ENCODE measurements at places on chromosomes 4 and X.

DNA sequence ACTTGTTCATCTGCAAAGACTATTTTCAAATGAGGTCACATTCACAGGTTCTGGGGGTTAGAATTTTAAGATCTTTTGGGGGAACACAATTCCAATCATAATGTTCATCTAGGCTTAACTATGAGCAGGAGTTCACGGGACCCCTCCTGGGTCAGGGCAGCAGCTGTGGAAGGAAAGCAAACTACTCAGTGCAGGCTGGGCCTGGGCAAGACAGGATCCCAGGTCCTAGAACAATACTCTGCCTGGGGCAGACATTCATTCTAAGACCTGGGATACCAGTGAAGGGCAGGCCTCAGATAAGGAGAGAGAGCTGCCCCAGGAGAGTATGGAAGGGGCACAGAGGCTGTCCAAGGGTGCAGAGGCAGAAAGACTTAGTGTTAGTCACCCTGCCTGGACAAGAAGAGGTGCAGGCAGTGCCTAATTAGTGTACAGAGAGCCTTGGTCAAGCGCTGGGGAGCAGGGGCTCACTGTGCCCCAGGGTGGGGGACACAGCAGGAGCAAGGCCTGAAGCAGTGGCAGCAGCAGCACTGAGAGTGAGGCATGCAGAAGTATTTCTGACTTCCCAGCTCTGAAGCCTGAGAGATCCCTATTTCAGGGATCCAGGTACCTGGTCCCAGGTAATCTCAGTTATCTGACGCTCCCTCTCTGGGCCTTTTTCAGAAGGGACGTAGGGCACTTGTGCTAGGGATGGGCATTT lies 123.0 kb upstream of the MAMLD1 start:
- DNase-seq: no peak

- DNase-seq: no peak
Measured at GRCh38 chr4:129359461-129359860, 263.5 kb downstream of the C4orf33 start.

DNA sequence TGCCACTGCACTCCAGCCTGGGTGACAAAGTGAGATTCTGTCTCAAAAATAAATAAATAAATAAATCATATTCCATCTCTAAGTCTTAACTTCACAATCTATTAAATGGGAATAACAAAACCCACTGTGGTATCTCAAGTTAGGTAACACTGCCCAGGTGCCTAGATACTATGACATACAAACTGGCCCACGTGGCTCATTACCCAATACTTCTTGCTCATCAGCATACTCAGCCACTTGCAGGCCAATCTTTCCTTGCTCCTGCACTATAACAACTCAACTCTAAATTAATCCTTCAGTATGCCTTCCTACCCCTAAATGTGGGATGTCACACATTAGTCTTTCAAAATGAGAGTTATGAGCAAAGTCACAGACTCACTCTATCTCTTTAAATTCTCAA lies 230.1 kb downstream of the OPHN1 start:
- no peak for DNase-seq

GRCh38 chrX:19964017-19964710 lies 26.7 kb downstream of the BCLAF3 start:
- no peak for DNase-seq

DNA sequence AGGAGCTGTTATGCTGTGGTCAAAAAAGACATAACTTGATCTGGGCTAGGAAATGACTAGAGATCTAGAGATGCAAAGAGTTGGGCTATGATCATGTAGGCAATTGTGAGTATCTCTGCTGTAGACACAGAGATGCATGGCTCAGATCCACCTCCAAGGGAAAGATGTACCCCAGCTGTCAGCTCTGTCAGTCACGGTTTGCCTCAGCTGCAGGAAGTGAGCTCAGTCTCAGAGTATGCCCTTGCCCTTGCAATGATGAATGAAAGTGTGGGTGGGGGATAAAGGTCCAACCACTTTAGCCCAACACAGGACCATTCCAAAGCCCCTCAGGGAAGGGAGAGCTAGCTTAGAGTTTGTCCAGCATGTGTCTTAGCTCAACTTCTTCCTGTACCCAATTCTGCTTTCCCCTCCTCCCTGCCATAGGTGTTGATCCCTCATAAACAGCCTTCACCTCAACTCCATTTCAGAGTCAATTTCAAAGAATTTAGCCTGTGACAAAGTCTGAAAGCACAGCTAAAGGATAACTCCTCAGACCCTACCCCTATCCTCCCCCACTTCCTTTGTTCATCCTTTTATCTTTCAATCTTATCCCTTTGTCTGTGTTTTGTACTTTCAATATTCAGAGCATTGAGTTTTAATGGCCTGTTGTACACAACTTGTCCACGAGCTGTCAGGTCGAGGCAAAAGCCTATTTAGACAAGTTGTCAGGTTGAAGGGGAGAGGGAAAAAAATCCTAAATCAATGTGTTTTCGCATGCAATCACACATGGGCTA lies 90.6 kb downstream of the MID1IP1 start:
- no peak for DNase-seq

- no peak for DNase-seq
Measured at GRCh38 chrX:20498851-20499635, 232.3 kb upstream of the RPS6KA3 start.

- no peak for DNase-seq
Measured at GRCh38 chrX:44003975-44004374, 30.8 kb upstream of the NDP start.

GRCh38 chrX:121236040-121236439 lies 188.6 kb downstream of the GLUD2 start:
- no peak for DNase-seq

DNA sequence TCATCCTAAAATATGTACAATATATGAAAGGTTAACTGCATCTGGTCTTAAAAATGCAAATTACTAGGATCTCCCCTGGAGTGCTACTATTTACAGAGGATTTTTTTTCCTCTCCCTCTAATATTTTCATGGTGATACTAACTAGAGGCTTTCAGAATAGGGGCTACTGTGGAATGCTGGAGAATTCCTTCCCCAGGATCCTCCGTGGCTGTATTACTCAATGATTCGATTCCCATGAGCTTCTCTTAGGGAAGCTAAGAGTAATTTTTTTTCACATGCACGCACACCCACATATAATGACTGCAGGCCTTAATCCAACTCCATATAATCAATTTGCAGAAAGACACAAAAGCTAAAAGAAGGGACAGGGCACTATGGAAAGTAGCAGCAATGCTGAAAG lies 184.7 kb downstream of the ARHGAP6 start:
- no peak for DNase-seq

Measured in NCI-H446 (cell line).